ENCODE measurements at places on chromosomes 13 and 19.

DNA sequence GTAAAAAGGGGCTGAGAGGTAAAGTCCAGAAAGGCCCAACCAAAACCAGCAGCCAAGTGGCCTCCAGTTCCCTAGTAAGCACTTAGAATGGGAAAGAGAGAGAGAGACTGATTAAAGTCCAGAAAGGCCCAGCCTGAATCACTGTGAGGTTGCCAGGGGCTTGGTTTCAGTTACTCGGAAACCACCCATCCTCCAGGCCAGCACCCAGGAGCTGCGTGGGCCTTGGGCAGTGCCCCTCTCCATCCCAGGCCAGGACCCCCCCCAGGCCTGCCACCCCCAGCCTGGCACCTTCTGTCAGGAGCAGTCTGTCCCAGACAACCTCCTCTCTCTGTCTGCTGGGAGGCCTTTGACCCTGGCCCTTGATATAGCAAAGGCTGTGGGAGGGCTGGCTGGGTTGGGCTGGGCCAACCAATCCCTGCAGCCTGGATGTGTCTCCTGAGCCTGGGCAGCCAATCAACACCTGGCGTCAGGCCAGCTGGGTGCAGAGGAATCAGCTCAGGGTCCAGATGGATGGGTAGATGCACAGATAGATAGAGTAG lies at the start of gene CYP4F2:
Gene CYP4F2, minus strand, starts transcription at position 337 of the 539 bp plus-strand sequence. CDS start 463 bp downstream, outside the sequence.
- DNase-seq, result no peak

DNA sequence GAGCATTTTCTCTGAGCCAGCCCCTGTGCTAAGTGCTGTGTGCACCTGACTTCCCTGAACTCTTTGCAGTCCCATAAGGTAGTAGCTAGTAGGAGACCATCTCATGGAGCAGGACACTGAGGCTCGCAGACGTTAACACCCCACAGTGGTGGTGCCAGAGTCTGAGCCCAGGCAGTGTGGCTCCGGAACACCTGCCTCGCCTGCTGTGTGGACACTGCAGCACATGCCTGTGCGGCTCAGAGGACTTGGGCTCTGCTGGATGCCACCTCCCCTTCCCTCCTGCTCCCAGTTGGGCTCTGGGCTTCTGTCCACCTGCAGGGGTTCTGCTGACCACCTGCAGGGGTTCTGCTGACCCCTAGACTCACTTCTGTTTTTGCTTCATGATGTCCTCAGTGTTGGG lies 27.0 kb upstream of the SIGLEC11 start:
- DNase-seq, result no peak

- DNase-seq, result peak; percentile 53
Observed at GRCh38 chr13:40518481-40518882, 148.0 kb downstream of the FOXO1 start.

- no peak for DNase-seq
Observed at GRCh38 chr19:57820599-57820998, 5.9 kb upstream of the ZNF552 start.

- DNase-seq, result no peak
Observed at GRCh38 chr13:43516401-43516833, 270.4 kb downstream of the ENOX1 start.

All from stimulated activated CD4-positive, alpha-beta T cell treated with anti-CD3 and anti-CD28 coated beads, Interleukin-1b, Interleukin-23, amount 100 ng/mL, for 1 hour (primary cell).